WTC11 (cell line): ENCODE measurements at places on chromosomes 11 and 22. TPM values are rescaled to one million over a fixed set of nuclear protein-coding genes. Genes with fewer than 3 reads are reported as not detected.

Gene BSCL2
- total RNA-seq = 92.0 to 97.2 TPM (median 92.0 TPM) in 3 replicates

Gene SYT7
- 12.5 to 18.9 TPM (median 18.2 TPM) in 3 replicates for total RNA-seq

Gene KCNQ1OT1
- 2.1 to 2.4 TPM (median 2.3 TPM) in 3 replicates for total RNA-seq

Gene NAV2
- 41.8 to 44.5 TPM (median 42.8 TPM) in 3 replicates for total RNA-seq

Gene PANX3
- total RNA-seq = not detected in 3 replicates

Gene MS4A15
- 0.09 to 0.41 TPM (median 0.39 TPM) in 3 replicates for total RNA-seq

Gene MPZL2
- total RNA-seq = 1.2 to 1.8 TPM (median 1.4 TPM) in 3 replicates

Gene CDKN1C
- 25.0 to 35.0 TPM (median 32.4 TPM) in 3 replicates for total RNA-seq

Gene SLC22A8
- total RNA-seq = not detected in 3 replicates

Gene FAM111A
- total RNA-seq = 18.8 to 24.4 TPM (median 22.0 TPM) in 3 replicates

Gene KRTAP5-7
- 0.11 TPM in 1 of 3 replicates, not detected in the others for total RNA-seq

Gene RPS25
- 1,349 to 1,504 TPM (median 1,464 TPM) in 3 replicates for total RNA-seq

Gene SLC15A3
- 10.2 to 12.1 TPM (median 11.5 TPM) in 3 replicates for total RNA-seq

GRCh38 chr11:65912845-65913244 lies 6.0 kb downstream of the C11orf68 start:
- H3K27ac ChIP-seq = no peak overlapping the region
- H3K27me3 ChIP-seq = peaks cover 21% of the 10 kb centered on the region
- H3K4me1 ChIP-seq = peaks cover 20% of the 10 kb centered on the region

GRCh38 chr11:67731583-67731982 lies 57.2 kb upstream of the ALDH3B2 start:
- no peaks in the 10 kb centered on the region for H3K36me3 ChIP-seq
- H3K4me1 ChIP-seq = peaks cover 39% of the 10 kb centered on the region
- H3K27me3 ChIP-seq = 0 out of 2 replicates have a peak, but pooled peaks cover 3% of the 10 kb centered on the region
- DNase-seq = no peak

DNA sequence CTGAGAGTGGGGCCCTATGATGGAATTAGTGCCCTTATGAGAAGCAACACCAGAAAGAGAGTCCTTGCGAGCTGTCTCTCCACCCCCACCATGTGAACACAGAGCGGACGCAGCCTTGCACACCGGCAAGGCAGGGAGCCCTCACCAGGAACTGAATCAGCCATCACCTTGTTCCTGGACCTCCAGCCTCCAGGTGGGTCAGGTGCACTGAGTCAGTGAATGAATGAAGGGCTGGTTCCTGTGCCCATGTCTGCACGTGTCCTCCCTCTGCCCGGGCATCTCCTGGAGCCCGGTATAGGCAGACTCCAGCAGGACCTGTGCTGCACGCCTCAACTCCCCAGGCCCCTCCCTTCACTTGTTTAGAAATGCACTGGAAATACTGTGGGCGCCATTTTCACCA lies 54.9 kb downstream of the LINC01488 start:
- H3K4me1 ChIP-seq = peaks cover 22% of the 10 kb centered on the region
- H3K27ac ChIP-seq = no peak overlapping the region
- DNase-seq = no peak
- no peaks in the 10 kb centered on the region; the same call in 1 of the 2 replicates for H3K27me3 ChIP-seq

DNA sequence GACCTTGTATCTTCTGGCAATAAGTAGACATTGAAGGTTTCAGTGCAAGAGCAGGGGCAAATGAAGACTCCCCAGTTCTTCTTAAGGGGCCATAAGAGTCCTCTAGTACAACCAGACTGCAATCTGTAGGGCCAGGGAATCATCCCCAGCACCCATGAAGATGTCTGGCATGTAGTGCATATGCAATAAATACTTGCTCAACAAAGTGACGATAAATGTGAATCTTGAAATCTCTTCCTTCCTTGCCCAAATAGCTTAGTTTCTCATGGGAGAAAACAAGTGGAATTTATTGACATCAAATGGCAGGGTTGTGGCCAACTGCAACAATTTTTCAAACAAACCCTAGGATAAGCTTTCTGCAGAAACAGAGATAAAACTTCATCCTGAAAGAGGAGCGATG lies 107.6 kb downstream of the ABTB2 start:
- no peak overlapping the region for H3K27ac ChIP-seq
- peaks cover 21% of the 10 kb centered on the region for H3K4me1 ChIP-seq
- H3K4me3 ChIP-seq = no peak overlapping the region
- DNase-seq = no peak
- H3K36me3 ChIP-seq = no peaks in the 10 kb centered on the region

DNA sequence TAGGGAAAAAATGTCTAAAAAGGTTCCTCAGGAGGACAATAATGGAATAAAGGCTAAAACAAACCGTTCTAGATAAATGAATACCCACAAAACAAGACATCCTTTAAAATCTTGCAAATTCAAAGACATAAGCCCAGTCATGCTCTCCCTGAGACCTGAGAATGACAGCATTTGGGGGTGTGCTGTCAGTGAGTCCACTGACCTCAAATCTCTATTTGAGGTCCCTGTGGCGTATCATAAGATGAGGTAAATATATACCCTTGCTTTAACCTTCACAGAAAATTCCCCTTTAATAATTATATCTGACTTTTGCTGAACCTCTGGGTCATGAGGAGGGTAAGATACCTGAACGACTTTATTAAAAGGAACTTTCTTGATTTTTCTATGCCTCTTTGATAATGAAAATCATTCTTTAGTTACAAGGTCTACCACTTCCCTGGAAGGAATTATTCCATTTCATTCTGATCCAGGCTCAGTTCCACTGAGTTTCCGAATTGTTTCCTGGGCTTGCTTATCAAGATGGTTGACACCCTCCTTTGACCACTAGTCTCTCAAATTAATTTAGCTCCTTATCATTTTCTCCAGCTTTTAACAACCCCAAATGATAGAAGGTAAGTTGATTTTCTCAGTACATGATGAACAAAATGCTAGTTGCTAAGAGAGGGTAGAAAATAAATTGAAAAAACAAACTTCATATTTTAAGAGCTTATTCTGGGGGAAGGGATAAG lies 53.8 kb upstream of the CHRM4 start:
- H3K27me3 ChIP-seq = peaks cover 11% of the 10 kb centered on the region
- H3K4me1 ChIP-seq = peaks cover 24% of the 10 kb centered on the region
- H3K4me3 ChIP-seq = no peak overlapping the region
- H3K36me3 ChIP-seq = peaks cover 20% of the 10 kb centered on the region
- H3K27ac ChIP-seq = no peak overlapping the region

GRCh38 chr22:47043835-47044721 lies 281.6 kb downstream of the TBC1D22A start:
- DNase-seq = peak; percentile 40
- H3K27ac ChIP-seq = no peak overlapping the region; the same call in 1 of the 2 replicates
- peaks cover 14% of the 10 kb centered on the region for H3K4me1 ChIP-seq
- no peaks in the 10 kb centered on the region for H3K27me3 ChIP-seq
- no peaks in the 10 kb centered on the region for H3K36me3 ChIP-seq

- peaks cover 10% of the 10 kb centered on the region for H3K4me1 ChIP-seq
- peak within 1 kb of the TSS; percentile 89 for H3K4me3 ChIP-seq
- peak; percentile 94 for DNase-seq
- peaks cover 10% of the 10 kb centered on the region for H3K36me3 ChIP-seq
- no peaks in the 10 kb centered on the region for H3K27me3 ChIP-seq
These were observed at the start of the genes CBY1 and FAM227A for GRCh38 chr22:38656256-38657044. Gene CBY1 (plus strand): TSS chr22:38656638. CDS start chr22:38668055, 11,417 bp downstream. Gene FAM227A (minus strand): TSS chr22:38656392. CDS start chr22:38650168, 6,224 bp downstream.

GRCh38 chr11:3037040-3037944 lies 19.9 kb downstream of the CARS1 start:
- peak overlapping the region; percentile 8; the same call in 1 of the 2 replicates for H3K27ac ChIP-seq
- peak; percentile 89 for DNase-seq
- H3K27me3 ChIP-seq = no peaks in the 10 kb centered on the region
- H3K36me3 ChIP-seq = peaks cover 65% of the 10 kb centered on the region
- H3K4me1 ChIP-seq = no peaks in the 10 kb centered on the region

GRCh38 chr11:10293423-10294289 lies at the start of gene SBF2:
Gene SBF2 (minus strand): TSS chr11:10294219. CDS start chr11:10294069, 150 bp downstream.
- H3K27ac ChIP-seq = peak within 1 kb of the TSS; percentile 86
- H3K36me3 ChIP-seq = no peaks in the 10 kb centered on the region; the same call in 1 of the 2 replicates
- H3K4me3 ChIP-seq = peak within 1 kb of the TSS; percentile 85
- no peaks in the 10 kb centered on the region for H3K27me3 ChIP-seq
- peak; percentile 83 for DNase-seq
- peaks cover 43% of the 10 kb centered on the region for H3K4me1 ChIP-seq

DNA sequence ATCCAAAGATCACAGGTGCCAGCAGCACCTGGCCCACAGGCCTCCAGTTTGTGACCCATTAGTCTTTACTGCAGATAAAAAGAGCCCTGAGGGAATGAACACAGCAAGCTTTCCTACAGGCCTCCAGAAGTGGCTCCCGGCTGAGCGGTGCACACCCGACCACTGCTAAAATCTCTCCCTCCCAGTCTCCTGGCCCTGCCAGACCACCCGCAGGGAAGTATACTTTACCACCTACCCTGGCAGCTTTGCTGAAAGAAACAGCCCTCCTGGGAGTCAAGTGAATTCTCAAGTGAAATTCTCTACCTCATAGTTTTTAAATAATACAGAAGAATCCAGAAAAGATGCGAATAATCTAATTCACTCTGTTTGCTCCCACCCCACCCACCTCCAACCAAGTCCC lies 15.4 kb upstream of the MTNR1B start:
- no peak for DNase-seq
- H3K27me3 ChIP-seq = peaks cover 3% of the 10 kb centered on the region; the same call in 1 of the 2 replicates
- no peak overlapping the region for H3K4me3 ChIP-seq
- no peak overlapping the region for H3K27ac ChIP-seq
- peaks cover 3% of the 10 kb centered on the region; the same call in 1 of the 2 replicates for H3K4me1 ChIP-seq

GRCh38 chr11:130771708-130772107 lies 144.6 kb downstream of the SNX19 start:
- peaks cover 2% of the 10 kb centered on the region for H3K27me3 ChIP-seq
- H3K27ac ChIP-seq = no peak overlapping the region
- DNase-seq = no peak
- peaks cover 4% of the 10 kb centered on the region; the same call in 1 of the 2 replicates for H3K36me3 ChIP-seq

- H3K4me3 ChIP-seq = no peak overlapping the region
- no peak for DNase-seq
- H3K4me1 ChIP-seq = peaks cover 50% of the 10 kb centered on the region
- H3K36me3 ChIP-seq = no peaks in the 10 kb centered on the region
These were observed 109.5 kb downstream of the SNX19 start for GRCh38 chr11:130806746-130807145.
